Epithelial cell of umbilical artery (primary cell): ENCODE measurements at places on chromosomes 2 and 18. TPM values are rescaled to one million over a fixed set of nuclear protein-coding genes. Genes with fewer than 3 reads are reported as not detected.

IL36B gene
- total RNA-seq, result not detected in 2 replicates

GPBAR1 gene
- total RNA-seq, result 0.15 TPM in 1 of 2 replicates, not detected in the other

GALNT3 gene
- 0.32 TPM in 1 of 2 replicates, not detected in the other for total RNA-seq

NEB gene
- total RNA-seq, result 0.32 and 0.46 TPM in 2 replicates

TUBB6 gene
- total RNA-seq, result 751 and 1,281 TPM in 2 replicates
